GM10248 (cell line): ENCODE measurements at places on chromosomes 2 and 18.
A peak's percentile ranks its signal among the peaks of the same experiment; 100 is the strongest.

GRCh38 chr18:11553098-11553940 is 56.1 kb upstream of the SLC35G4 start:
- peak; percentile 65 for DNase-seq

- no peak for DNase-seq
These were observed 70.6 kb downstream of the CTAGE1 start for GRCh38 chr18:22346953-22347605.

DNA sequence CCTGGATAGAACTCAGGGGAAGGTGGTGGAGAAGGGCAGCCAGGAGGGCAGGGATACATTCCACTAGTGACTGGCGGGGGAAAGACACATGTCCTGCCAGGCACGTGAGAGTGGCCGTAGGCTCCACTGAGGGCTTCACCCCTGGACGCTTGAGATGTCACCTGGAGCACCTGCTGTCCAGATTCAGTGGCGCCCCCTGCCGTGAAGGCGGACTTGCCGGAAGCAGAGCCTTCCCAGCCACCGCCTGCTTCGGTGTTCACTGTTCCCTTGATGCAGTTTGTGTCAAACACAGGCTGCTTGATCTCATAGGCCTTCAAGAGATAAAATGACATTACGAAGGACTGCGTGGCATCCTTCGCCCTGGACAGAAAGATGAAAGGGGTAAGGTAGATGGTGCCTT is 335.3 kb downstream of the ZNF521 start:
- DNase-seq, result no peak

DNA sequence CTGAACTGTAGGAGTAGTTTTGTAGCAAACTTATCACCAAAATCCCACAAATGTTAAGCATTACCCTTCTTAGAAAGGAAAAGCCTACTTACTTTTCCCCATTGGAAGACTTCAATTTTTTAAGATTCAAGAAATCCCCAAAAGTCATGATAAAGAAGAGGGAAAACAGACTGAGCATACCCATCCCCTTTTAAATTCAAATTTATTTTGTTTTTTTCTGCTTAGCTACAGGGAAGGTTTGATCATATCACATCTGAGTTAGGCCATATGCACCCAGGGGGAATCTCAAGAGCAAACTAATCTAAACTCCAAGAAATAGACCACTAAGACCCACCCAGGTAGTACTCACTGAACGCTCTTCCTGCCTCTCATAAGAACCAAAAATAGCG is 174.6 kb downstream of the TGIF1 start:
- no peak for DNase-seq

GRCh38 chr2:85785027-85785822 is 31.4 kb downstream of the ATOH8 start:
- DNase-seq, result no peak

DNA sequence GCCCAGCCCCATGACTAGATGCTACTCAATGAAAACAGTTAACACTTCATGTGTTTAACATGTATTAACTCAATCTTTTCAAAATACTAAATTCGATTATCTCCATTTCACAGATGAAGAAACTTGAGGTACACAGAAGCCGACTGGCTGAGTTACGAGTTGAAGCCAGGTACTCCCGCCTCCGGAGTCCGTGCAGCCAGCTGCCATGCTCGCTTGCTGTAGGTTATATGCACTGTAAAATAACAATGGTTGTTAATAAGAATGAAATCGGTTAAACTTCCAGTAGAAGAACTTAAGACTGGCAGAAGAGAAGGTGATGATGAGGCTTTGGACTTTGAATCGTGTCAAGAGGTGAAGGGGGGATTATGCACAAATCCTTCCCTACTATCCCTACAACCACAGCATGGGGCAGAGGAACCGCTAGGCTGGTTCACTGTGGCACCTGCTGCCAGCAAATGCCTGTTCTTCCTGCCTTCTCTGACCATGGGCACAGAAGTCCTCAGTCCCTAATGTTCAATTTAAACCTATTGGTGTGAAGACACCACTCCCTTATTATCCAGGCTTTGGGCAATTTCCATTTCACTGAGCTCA is 25.4 kb downstream of the COX7A2L start:
- no peak for DNase-seq

GRCh38 chr2:235025800-235026536 is 74.2 kb downstream of the SH3BP4 start:
- no peak for DNase-seq

- DNase-seq, result no peak
These were observed 10.1 kb downstream of the BIN1 start for GRCh38 chr2:127096718-127097470.

DNA sequence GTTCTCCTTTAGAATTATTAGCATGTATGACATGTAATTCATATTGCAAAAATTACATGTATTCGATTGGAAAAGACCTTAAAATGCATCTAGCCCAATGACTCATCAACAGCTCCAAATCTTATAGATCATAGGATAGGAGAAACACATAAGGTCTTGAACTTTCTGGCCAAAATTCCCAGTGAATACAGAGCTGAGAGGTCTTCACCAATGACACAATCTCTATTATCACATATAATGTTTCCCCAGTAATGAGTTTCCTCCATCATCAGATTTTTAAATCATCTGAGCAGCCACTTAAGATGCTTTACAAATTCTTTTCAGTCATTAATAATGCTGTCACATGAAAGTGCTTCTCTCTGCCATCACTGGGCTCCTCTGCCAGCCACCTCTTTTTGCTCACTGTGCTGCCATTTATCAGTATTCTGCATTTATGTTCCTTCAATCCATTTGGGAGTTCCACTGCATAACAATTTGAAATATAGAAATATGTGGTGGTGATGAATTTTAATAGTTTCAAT is 804.9 kb downstream of the SUCLG1 start:
- no peak for DNase-seq

- no peak for DNase-seq
These were observed 482.7 kb upstream of the SYT4 start for GRCh38 chr18:43760010-43760409.

DNA sequence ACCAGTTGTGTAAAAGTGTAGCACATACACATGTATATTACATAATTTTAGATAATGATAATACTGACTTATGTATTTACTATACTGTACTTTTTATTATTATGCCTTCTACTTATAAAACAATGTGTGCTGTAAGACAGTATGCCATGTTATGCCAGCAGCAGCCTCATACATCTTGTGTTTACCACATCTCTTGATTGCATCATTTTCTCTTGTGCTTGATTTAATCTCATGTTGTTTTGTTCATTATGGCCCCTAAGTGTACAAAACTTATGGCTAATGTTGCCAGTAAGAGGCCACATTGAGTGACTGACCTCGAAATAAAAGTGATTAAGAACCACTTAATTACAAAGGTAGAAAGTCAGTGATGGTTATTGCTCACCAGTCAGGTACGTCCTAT is 128.0 kb upstream of the SP5 start:
- no peak for DNase-seq

GRCh38 chr2:165114346-165114939 is 89.4 kb downstream of the SCN3A start:
- DNase-seq, result no peak

DNA sequence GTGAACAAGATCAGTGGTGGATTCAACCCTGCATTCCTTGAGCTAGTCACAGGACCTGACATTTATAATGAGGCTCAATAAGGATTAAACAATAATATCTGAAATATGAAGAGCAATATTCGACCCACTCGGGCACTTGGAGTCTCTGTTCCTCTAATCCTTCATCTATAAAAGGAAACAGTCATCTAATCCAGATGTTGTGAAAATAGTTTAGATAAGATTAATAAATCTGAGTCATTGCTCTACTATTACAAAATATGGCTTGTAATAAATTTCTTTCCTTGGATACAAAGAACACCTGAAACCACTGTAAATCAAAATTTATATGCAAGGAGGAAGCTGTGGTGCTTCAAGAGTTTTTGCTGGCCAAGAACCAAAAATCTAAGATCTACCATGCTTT is 846.9 kb upstream of the ACVR2A start:
- no peak for DNase-seq

- no peak for DNase-seq
These were observed 31.6 kb upstream of the GPR155 start for GRCh38 chr2:174518395-174518794.

DNA sequence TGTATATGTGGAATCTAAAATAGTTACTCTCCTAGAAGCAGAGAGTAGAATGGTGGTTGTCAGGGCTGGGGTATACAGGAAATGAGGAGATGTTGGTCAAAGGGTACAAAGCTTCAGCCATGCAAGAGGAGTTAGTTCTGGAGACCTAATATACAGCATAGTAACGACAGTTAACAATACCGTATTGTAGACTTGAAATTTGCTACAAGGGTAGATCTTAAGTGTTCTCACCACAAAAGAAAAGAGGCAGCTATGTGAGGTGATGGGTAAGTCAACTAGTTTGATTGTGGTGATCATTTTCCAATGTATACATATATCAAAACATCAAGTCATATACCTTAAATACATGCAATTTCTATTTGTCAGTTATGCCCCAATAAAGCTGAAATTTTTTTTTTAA is 98.2 kb upstream of the CYP1B1 start:
- DNase-seq, result no peak

GRCh38 chr2:103789381-103790095 is 1027.7 kb downstream of the TMEM182 start:
- no peak for DNase-seq

GRCh38 chr2:167069855-167070254 is 181.6 kb downstream of the XIRP2 start:
- no peak for DNase-seq

- DNase-seq, result no peak
These were observed 148.0 kb upstream of the SMAD2 start for GRCh38 chr18:48078448-48078847.

GRCh38 chr2:106886916-106887758 is 1.2 kb upstream of the ST6GAL2 start:
- DNase-seq, result no peak

GRCh38 chr2:178796079-178796677 is 11.0 kb downstream of the TTN start:
- peak; percentile 46 for DNase-seq

DNA sequence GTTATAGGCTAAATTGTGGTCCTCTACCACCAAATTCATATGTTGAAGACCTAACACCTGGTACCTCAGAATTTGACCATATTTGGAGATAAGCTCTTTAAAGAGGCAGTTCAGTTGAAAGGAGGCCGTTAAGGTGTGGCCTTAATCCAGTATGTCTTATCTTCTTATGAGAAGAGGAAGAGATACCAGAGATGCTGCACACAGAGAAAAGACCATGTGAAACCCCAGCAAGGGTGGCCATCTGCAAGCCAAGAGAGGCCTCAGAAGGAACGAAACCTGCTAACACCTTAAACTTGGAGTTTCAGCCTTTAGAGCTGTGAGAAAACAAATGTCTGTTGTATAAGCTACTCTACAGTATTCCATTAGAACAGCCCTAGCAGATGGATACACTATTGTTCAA is 528.1 kb upstream of the DCC start:
- no peak for DNase-seq

DNA sequence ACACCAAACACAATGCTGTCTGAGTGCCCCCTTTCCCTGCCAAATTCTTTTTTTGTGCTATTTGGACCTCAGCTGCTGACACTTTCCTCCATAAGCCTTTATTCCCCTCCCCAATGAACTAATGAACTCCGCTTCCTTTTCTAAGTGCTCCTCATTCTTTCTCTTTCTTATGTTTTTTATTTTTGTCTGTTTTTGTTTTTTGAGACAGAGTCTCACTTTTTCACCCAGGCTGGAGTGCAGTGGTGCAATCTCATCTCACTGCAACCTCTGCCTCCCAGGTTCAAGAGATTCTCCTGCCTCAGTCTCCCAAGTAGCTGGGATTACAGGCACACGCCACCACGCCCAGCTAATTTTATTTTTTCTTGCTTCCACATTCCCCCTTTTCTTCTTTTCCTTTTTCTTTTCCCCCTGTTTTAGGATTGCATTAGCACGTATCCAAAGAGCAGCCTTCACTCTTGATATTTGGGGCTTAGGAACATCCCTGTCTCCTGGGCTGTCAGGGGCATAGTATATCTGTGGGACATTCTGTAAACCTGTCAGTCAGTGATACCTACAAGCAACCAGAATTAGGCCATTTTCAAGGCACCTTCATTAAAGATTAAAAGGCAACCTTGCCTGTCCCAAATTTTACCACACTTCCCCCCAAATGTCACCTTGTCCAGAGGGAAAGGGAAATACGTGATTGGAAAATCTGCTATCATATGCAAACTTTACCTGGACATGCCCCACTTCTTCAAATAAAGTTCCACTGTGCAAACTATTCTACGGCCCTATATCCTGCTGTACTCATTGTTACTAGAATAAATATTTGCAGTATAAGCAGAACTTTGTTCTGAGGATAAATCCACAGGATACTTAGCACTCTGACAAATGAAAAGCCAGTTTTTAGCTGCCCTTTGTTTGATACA is 65.1 kb upstream of the ACSL3 start:
- no peak for DNase-seq

GRCh38 chr2:25081237-25081790 is 39.4 kb downstream of the EFR3B start:
- DNase-seq, result no peak

- no peak for DNase-seq
These were observed 157.4 kb downstream of the LTBP1 start for GRCh38 chr2:33104052-33104623.

DNA sequence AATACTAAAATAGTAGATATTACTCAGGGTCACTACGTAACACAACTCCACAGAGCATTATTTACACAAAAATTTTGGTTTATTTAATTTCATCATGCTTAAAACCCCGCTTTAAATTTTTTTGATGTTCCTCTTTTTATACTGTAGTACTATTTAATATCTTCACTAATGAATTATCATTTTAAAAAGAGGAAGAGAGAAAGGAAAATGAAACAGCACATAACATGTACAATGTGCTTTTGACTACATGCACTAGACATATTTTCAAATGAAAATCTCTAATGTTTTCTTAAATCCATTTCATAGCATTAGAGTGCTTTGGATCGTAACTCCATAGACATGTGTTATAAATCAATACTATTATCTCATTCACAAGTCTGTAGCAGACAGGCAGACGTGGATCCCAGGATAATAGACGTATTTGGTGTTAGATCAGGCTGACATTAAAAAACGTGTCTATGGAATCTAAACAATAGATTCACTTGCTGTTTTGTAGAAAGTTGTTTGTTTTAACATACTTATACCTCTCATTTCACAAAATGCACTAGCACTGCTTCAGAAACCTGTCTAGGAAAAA is 897.0 kb downstream of the CPS1 start:
- no peak for DNase-seq

GRCh38 chr18:50104421-50104820 is 90.5 kb downstream of the MYO5B start:
- no peak for DNase-seq

DNA sequence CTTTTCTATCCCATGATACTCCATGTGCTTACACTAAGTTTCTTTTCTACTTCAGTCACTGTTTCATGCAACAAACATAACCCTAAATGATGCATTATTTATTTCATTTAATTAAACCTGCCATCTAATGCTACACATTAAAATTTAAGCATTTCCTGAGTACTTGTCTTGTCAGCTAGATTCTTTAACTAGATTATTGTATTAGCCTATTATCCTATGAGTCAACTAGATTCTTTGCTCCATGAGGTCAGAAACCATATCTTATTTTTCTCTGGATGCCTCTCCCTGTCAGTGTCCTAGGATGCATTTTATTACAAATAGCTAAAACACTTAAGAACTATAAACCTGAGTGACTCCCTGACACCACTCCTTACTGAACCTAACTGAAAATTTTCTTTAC is 652.4 kb downstream of the SLC4A3 start:
- no peak for DNase-seq
